ENCODE measurements at places on chromosomes 6 and 20.

DNA sequence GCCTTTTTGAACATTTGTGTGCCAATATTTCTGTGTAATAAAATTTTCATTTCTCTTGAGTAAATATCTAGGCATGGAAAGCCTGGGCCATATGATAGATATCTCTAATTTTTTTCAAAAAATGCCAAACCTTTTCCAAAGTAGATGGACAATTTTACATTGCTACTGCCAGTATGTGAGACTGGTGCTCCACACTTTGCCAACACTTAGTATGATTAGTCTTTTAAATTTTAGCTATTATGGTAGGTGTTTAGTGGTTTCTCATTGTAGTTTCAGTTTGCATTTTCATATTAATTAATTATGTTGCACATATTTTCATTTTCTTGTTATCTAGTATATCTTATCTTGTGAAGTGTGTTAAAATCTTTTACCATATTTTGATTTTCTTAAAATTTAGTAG, 52.0 kb downstream of the TBXT start:
- no peak for DNase-seq

DNA sequence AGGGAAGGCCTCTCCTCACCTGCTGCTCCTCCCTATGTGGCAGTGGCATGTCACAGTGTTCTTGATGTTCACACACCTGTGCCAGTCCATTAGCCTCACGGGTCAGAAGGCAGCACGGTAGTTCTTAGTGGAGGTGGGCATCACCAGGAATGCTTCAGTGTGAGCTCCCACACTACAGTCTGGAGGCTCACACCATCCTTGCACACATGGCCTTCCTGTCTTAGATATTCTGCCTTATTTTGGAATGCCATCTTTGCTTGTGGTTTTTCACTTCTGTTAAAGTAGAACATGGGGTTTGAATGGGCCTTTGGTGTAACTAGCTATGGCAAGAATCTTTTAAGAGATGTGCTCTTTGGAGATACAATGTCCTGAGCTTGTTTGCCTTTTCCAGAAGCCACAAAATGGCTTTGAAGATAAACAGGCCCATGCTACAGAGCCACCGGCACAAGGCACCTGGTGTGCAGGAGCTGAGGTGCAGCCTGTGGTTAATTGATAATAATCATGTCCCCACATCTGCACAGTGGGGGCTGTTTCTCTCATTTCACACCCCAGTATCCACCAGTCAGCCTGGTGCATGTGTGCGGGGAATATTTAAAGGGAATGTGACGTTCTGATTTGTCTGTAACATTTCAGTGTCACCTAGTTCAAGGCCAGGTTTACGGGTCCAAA, 3.2 kb upstream of the SLC17A9 start:
- DNase-seq, result no peak

- no peak for DNase-seq
Measured at GRCh38 chr6:73409395-73409794, 14.8 kb downstream of the DDX43 start.

DNA sequence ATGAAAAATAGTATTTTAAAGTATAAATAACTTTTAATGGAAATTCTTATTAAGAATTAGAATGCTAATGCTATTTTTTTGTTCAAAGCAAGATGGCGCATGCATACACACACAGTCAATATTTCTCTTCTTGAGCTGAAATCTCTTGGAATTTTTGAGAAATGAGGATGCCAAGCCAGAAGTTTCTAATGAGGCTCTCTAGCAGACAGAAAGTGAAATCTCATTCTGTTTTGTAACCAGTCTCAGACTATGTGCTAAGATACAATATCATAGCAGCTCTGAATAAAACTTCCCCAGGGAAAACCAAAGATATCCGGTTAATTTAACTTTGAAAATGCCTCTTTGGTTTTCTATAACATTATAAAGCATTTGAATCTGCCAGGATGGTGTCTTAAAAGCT, 97.2 kb upstream of the HDAC2 start:
- no peak for DNase-seq

DNA sequence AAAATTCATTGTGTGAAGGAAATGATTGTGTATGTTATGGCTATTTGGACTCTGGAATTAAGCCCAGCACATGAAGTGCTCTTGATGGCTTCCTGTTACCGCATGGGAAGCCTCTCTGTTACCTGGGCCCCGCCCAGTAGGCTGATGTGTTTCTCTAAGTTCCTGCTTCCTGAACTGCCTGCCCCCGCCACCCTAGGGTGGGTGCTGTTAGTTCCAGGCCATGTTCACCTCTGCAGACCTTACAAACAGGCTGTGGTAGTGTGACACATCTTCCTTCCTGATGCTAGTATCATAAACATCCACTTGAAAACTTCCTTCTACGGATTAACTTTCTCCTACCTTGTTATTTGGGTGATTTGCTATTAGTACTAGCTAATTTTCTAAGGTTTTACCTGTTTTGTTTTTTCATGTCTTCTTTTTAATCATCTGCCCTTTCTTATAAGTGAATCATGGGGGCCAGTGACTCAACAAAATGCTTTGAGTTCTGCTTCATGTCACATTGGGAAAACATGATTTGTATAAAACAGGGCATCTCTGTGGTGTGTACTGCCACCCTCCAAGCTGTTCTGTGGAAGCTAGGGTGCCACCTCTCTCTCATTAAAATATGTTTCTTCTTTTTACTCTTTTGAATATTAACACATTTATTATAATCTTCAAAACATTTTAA, 40.6 kb downstream of the SH3BGRL2 start:
- peak; percentile 23 for DNase-seq

DNA sequence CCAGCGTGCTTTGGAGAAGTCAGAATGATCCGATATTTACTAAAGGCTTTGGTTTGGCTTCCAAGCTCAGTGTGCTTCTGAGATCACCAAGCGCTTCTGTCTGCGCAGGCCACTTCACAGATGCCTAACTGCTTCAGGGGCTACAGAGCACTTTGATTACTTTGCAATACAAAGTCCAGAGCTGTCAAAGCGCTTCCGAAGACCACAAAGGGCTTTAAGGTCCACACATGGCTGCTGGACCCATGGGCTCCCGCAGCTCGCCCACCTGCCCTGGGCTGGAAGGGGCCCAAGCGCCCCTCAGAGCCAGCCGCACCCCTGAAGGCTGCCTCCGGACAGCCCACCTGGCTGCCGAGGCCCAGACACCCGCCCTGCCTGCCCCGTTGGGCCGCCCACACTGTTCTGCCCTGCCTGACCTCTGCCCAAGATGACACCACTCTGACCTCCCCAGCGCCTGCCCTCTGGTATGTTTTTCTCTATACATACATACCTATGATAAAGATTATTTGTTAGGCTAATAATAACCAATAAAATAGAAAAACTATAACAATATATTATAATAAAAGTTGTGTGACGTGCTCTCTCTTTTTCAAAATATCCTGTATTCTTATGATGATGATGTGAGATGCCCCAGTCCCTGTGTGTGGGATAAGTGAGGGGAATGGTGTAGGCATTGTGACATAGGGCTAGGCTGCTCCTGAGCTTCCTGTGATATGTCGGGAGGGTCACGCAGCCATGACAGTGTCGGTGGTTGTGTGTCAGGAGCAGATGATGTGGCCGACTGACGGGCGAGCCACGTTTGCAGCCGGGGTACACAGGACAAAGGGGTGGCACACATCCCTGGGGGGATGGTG, 22.6 kb downstream of the DYNLT1 start:
- no peak for DNase-seq

- no peak for DNase-seq
Measured at GRCh38 chr6:99334526-99335127, 14.8 kb downstream of the FAXC start.

DNA sequence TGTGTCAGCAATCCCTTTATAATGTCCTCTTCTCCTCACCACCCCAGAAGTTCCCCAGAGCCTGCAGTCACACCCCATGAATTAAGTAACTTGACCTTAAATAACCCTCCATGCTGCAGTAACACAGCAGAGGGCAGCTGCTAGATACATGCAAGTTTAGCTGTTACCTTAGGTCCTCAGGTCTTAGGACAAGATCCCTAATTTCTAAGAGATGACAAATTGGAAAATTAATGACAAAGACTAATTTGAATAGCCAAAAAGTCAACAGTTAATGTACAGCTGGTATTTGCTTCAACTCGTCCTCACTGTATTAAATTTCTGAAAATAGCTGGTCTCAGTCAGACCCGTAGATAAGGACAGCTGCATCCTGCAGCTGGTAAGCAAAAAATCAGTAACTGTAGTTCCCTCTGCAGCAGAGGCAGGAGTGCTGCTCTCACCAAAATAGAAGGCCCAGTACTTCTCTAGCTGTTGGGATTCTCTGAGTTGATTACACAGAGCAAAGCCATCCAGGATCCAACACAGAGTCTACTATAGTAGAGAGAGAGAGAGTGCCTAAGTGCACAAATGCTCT, 62.4 kb downstream of the TNFRSF21 start:
- DNase-seq, result no peak

DNA sequence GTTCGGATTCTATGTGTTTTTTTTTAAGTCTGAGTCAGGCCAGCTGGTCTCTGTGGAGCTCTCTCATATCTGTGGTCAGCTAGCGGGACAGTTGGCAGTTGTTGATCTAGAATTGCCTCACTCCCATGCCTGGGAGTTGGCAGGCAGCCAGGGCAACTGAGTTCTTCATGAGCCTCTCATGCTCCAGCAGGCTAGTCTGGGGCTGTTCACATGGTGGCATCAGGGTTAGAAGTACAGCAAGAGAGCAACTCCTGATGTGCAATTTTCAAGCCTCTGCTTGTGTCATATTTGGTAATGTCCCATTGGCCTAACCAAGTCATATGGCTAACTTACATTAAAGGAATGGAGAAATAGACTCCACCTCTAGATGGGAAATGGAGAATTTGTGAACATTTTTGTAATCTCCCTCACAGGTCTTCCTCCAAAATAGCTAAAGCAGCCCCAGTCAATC, 6.7 kb upstream of the IFT52 start:
- DNase-seq, result no peak

DNA sequence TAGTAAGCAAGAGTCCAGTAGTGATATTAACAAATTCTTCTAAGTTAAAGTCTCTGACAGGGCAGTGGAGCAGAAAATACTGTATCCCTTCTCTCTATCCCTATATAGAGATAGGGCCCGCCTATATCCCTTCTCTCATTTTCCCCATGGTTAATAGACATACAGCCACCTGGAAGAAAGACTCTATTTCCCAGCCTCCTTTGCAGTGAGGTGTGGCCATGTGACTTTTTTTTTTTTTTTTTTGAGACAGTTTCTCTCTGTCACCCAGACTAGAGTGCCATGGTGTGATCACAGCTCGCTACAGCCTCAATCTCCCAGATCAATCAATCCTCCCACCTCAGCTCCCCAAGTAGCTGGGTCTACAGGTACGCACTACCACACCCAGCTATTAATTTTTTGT, 16.7 kb upstream of the CDK5RAP1 start:
- no peak for DNase-seq

DNA sequence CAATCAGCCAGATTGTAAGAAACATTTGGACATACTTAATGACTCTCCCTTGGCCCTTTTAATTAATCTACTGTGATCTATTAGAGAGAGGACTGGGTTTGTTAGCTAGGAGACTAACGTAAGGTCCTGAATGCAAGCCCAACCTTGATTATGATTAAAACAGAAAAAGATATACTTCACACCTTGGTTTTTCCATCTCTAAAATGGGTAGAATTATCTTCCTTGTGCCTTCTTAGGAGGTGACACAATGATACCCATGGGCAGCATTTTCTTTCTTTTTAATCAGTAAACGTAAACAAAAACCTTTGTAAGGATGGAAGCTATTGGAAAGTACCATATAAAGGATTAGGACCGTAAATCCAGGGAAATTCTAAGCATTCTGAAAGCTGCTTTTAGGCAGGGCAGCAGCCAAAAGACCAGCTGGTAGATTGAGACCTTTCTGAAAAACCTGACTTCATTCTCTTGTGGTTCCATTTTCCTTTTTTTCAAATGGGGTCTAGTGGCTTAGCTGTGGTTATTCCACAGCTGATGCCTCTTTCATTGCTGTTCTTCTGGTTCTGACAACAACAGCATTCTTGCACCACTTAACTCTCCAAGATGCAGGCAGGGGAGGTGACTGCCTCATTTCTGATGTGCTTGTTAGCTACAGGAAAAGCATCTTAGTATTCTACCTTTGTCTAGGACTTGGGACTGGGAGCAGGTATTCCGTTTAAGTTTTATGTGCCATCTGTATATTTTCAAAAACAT, 27.4 kb downstream of the RREB1 start:
- no peak for DNase-seq
